ENCODE measurements at places on chromosomes 12 and 14. TPM values are rescaled to one million over a fixed set of nuclear protein-coding genes. Genes with fewer than 3 reads are reported as not detected.

GRCh38 chr12:43284486-43285158 lies 267.4 kb downstream of the ADAMTS20 start:
- peaks cover 7% of the 10 kb centered on the region for H3K4me1 ChIP-seq
- no peak for DNase-seq
- H3K27ac ChIP-seq: peak overlapping the region; percentile 80

DNA sequence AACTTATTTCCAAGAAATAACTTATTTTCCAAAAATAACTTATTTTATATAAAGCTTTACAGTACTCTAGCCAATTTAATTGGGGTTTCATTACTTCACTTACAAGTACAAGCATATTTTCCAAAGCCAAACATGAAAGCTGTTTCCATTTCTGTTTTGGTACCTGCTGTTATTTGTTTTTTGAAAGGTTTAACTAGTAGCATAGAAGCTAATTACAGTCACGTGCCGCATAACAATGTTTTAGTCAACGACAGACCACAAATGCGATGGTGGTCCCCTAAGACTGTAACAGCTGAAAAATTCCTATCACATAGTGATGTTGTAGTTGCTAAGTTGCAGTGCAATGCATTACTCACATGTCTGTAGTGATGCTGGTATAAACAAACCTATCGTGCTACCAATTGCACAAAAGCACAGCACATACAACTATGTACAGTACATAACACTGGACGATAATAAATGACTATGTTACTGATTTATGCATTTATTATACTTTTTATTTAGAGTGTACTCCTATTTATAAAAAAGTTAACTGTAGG lies 21.7 kb downstream of the PTPN21 start:
- H3K4me3 ChIP-seq: no peak overlapping the region
- H3K4me1 ChIP-seq: no peaks in the 10 kb centered on the region
- no peak for DNase-seq
- no peaks in the 10 kb centered on the region for H3K27me3 ChIP-seq

Gene SERPINA10
- total RNA-seq: not detected

Gene PRIM1
- 7.9 TPM for total RNA-seq

Data from breast epithelium (tissue), 4 donors.